Right forelimb (tissue), 1 donor: ENCODE measurements at places on chromosomes 2 and 18.

DNA sequence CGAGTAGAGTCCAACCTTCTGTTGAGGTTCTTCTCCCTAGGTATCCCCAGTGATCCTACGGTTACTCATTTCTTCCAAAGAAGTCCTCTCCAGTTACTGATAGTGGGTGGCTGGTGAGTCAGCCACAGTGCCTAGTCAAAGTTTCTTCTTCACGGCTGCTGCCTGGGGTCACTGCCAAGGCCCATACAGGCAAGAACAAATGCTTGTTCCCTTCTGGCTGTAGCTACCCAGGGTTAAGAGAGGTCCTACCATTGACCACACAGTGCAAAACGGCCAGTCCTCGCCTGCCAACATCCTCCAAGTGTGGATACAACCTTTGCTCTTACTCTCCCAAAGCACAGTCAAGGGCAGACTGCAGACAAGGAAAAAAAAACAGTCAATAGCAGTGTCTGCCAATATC, 2.9 kb upstream of the PTPN4 start:
- no peak for DNase-seq

DNA sequence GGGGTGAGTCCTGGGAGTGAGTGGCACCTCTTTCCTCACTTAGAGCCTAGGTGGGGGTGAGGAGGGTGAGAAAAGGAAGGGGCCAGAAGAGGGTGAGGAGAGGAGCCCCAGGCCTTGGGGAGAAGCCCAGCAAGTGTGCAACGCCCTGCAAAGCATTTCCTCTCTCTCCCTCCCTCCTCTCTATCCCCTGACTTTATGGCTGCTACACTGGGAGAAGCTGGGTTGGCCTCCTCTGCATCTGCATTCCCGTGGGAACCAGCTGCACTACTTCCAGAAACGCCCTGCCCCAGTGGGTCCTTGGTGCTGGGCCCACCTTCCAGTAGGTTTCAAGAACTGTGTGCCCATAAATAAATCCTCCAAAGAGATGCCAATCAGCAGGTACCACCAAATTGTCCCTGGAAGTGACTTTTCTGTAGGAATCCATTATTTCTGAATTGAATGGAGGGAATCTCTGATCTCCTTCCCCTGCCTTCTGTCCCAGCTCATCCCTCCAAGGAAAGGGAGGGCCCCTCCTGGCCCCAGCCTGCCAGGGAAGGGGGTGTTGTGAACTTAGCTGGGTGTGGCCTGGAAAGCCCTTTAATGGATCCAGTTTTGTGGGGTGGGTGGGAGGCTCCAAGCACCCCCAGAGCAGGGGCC, 95.7 kb upstream of the BOD1L2 start:
- no peak for DNase-seq

DNA sequence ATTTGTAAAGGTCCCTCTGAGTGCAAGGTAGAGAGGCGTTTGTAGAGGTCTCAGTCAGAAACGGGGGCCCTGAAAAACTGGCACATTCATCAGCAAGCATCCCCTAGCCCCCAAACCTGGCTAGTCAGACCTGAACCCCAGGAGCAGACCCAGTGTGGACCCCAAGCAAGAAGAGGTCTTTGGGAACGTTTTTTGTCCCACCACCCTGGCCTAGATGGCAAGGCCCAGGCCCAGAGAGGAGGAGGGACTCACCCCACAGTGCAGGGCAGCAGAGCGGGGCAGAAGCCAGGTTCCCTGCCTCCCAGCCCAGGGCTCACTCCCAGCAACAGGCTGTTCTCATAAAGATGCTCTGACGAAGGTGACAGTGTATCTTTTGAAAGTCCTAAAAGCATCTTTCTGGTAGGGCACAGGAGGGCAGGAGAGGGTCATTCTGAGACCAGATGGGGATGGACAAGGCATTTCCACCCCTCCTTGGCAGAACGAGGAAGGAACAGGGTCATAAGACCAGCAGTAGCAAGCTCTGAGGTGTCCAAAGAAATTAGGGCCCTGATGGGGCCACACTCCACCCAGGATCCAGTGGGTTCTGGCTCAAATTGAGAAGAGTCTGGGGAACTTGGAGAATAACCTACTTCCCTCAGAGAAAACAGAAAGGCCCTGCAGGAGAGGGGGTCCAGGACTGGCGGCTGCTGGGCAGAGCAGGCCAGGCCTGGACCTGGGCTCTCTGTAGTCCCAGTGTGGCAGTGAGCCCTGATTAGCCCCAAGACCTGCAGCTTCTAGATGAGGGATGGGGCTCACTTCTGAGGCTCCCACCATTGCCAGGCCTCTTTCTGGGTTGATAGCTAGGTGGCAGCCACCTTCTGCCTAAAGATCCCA, 18.2 kb downstream of the ADRA2B start:
- peak; percentile 21 for DNase-seq

DNA sequence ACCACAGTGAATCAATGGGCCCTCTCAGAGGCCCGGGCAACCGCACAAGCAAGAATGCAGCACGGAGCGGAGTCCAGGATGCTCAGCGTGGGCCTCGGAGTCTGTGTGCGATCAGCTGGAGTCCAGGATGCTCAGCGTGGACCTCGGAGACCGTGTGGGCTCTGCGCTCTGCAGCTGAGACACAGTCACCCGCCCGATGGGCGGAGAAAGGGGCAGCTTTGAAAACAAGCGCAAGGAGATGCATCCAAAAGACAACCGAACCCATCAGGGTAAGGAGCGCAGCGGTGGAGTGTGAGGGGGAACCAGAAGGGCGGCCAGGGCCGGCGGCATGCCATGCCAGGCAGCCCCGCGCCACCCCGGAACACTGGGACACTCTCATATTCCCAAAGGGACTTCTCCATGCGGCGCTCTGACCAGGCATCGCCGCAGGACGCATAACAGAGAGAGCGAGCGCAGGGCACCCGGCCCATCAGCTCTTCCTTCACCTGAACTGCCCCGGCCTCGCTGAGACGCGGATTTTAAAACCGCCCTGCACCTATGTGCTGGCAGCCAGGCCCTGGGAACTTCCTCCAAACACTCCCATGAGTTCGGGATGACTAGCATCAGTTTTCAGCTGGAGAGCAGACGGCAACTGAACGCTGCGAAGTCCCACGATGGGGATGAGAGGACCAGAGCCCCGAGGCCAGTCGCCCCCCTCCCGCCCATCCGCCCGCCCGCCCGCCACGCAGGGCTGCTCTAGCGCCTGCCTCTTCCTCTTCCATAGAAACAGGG, 44.7 kb downstream of the MC5R start:
- no peak for DNase-seq

DNA sequence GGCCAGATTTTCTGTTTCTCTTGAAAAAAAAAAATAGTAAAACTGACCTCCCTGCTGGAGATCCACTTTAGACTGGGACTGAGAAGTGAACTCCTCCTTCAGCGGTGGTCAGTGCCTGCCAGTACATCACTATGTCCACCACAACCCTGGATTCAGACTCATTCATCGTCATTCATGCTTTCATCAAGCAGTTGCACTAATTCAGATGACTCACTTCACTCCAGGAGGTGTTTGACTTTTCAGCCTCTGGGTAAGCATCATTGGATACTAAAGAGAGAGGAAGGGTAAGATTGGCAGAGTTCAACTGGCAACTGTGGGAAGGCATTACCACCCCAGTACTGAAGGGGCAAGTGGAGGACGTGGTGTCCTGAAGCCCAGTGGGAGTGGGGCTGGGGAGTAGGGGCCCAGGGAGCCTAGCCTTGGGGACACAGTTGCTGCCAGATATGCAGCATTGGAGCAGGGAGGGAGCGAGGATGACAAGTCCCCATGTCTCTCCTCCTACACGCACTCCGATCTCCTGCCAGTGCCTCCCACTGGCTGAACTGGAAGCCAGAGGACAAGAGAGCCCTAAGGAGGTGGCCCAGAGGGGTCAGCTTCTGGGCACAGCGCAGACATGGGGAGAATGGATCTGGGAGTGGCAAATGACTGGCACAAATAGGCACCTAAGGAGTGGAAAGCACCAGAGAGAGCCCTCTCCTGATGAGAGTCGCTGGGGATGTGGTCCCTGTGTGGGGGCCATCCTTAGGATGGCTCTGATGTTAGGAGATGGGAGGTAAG, 111.1 kb downstream of the TGFA start:
- DNase-seq, result no peak

DNA sequence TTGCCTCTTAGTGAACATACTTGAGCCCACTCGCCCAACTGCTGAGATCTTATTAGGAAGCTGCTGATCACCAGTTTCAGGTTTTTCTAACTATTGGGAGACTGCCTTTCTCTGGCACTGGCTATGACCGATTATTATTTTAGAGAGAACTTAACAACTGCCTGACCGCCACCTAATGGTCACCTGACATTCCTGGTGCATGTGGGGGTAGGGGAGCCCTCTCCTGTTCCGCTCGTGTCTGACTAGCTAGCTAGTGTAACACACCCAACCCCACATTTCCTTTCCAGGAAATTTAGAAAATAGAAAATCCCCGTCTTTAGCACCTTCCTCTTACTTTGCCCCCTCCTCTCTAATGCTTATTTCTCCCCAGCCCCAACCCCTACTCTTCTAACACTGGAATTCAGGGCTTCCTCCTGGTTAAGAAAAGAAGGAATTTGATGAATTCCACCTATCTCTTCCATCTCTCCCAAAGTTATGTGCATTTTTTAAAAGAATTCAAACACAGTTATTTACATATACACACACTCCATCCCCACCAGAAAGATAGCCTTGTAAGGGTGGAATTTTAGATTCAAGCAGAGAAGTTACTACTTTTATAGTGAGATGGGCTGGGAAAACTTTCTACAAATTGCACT, 19.4 kb upstream of the DNER start:
- DNase-seq, result no peak

DNA sequence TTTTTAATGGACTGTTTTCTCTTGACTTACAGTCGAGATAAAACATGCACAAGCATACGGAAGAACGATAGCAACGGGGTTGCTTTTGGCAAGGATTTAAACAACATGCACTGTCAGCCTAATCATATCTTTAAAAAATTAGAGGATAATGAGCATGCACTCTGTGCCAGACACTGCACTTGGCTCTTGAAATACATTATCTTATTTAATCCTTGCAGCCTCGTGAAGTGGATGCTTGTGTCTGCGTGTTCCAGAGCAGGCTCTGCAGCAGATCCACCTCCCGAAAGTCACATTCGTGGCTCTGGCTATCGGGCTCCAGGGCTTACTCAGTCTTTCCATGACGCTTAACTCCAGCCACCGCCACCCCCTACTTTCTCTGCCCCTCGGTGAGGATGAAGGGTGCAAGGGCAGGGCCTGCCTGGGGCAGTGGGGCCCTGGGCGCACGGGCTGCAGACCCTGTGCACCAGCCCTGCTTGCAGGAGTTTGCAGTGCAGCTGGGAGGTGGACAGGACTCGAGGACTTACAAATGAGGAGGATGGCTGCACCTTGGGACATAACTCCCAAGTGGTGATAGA, 61.7 kb downstream of the ACKR3 start:
- DNase-seq, result peak; percentile 42

DNA sequence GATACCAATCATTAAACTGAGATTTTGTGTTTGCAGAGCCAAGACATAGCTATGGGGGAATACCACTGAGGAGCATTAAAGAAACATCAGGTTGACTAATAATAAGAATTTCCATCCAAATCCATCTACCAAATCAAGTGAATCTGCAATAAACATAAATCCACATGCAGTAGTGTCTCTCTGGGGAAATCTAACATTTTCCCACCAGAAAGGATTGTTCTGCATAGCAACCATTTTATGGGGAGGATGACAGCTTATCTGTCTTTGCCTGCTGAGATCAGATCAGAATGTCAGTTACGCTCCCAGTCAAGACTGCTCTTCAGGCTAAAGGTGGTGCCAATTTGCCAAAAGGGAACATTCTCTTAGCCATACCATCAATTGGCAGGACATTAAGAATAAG, 1098.9 kb upstream of the CHAC2 start:
- no peak for DNase-seq

DNA sequence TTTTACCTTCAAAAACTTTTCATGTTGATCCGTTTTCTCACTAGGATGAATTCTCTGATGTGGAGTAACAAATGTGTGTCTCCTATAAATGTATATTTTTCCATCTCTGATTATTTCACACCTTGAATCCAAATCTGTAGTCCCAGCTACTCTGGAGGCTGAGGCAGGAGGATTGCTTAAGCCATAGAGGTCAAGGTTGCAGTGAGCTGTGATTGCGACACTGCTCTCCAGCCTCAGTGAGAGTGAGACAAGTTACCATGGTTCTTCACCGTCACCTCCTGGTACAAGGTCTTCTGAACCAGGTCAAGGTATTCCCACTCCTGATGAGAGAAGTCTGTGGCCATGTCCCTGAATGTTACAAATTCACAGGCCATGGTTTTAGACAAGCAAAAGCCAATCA, 15.1 kb downstream of the GMCL1 start:
- DNase-seq, result no peak

GRCh38 chr2:72990695-72991438, 73.5 kb downstream of the EMX1 start:
- peak; percentile 21 for DNase-seq

DNA sequence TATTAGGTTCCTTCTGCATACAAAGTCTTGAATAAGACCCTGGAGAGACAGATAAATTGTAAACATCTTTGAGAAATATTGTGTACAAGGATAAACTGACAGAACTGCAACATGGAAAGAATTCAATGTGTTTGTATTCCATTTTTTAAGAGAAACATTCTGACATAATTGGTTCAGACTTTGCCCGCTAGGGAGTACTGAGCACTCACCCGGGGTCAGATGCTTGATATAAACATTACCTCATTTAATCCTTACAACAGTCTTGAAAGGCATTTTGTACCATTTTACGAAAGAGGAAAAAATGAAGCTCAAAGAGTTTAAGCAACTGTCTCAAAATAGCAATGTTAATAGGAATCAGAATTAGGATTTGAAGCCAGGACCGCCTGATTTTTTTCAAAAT, 416.7 kb upstream of the CRIM1 start:
- no peak for DNase-seq

DNA sequence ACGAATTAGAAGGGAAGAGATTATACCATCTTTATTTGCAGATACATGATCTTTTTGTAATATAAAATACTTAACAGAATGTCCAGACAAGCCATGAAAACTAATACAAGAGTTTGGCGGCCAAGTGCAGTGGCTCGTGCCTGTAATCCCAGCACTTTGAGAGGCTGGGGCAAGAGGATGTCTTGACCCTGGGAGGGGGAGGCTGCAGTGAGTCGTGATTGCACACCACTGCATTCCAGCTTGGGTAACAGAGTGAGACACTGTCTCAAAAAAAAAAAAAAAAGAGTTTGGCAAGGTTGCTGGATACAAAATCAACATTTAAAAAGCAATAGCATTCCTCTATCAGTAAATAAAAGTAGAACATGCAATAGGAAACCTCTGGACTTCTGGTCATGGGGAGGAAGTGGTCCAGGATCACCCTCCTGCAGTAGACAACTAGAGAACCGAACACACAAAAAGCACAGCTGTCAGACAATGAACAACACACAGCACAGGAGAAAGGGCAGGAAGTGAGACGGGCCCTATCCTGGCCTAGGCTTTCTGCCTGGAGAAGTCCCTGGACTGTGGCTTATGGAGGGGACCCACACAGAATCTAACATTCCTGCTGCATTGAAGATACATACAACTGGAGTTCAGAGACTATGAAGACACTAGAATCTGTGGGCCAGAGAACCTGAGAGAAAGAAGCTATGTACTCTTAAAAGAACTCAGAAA, 118.9 kb upstream of the ARL4C start:
- DNase-seq, result no peak

- DNase-seq, result no peak
Measured at GRCh38 chr2:119520696-119521432, 3.4 kb downstream of the SCTR start.

- no peak for DNase-seq
Measured at GRCh38 chr2:65501074-65501473, 68.7 kb upstream of the SPRED2 start.

- no peak for DNase-seq
Measured at GRCh38 chr2:116922414-116922813, 892.1 kb upstream of the DDX18 start.
